ENCODE measurements at places on chromosomes 1 and 21. TPM values are rescaled to one million over a fixed set of nuclear protein-coding genes. Genes with fewer than 3 reads are reported as not detected.
A peak's percentile ranks its signal among the peaks of the same experiment; 100 is the strongest.

DNA sequence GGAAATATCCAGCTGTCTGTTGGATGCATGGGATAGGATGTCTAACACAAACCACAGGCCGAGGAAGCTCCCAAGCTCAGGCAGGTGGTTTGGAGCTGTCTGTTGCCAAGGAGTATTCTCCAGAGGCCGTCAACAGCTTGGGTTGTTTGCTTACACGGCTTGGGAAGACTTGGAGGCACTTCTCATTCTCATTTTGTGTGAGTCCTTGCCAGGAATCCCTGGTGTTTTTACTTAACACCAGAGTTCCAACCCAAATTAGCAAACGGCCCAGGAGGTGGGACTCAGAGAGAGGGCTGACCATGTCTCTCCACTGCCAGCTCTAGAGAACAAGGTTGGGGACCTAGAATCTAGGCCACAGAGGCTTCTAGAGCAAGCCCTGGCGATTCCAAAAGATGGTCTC lies 72.7 kb upstream of the FAM20B start:
- DNase-seq: no peak

DNA sequence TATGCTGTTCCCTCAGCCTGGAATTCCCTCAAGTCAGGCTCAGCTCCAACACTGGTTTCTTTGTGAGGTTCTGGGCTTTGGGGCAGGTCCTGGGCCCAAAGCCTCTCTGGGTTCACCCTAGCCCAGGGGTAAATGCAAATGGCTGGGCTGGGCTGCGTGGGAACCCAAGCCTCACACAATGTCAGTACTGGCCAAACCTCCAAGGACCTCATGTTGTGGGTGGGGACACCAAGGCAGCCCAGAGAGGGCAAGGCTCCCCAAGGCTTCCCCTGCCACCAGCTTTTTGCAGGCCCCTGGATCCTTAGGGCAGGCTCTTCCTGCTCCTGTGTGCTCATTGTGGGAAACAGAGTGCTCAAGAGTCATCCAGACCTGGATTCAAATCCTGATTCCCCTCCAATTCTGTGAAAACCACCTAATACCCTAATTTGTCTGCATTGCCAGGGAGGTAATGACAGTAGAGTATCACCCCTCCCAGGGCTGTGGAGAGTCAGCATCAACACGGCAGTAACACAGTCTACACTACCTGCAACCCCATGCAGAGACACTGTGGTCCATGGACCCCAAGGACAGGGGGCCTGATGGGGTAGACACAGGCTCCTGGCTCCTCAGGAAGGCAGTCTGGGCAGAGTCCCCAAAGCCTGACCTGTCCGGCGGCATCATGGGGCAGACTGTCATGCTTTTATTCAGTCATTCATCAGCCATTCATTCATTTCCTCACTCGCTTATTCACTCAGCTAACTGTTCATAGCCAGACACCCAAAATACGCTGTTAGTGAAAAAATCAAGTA lies 85.7 kb downstream of the DMRTB1 start:
- no peak for DNase-seq

Gene OR2AK2
- polyA plus RNA-seq: not detected

- no peak for DNase-seq
These were observed 160.5 kb downstream of the PDE4B start for GRCh38 chr1:65953170-65953569.

Gene TSSK3
- 1.2 TPM for polyA plus RNA-seq

DNA sequence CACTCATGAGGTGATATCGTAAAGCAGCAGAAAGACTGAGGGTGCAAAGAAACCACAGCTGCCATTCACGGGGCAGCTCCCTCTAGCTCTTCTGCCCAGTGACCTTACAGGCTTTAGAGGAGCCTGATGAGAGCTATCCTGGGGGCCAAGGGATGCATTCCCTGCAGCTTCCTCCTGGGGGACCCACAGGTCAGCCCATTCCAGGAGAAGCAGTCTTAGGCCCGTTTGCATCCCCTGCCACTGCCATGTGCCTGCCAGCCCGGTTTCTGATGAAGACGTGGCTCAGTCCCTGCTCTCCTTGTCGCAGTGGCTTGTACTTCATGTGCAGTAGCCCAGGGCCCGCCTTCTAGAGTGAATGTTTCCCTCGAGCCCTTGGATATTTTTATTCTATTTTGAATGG lies 22.8 kb downstream of the ATP5PO start:
- DNase-seq: peak; percentile 66

GRCh38 chr1:44806025-44806703 lies 987 bp downstream of the DYNLT4 start:
- no peak for DNase-seq

DNA sequence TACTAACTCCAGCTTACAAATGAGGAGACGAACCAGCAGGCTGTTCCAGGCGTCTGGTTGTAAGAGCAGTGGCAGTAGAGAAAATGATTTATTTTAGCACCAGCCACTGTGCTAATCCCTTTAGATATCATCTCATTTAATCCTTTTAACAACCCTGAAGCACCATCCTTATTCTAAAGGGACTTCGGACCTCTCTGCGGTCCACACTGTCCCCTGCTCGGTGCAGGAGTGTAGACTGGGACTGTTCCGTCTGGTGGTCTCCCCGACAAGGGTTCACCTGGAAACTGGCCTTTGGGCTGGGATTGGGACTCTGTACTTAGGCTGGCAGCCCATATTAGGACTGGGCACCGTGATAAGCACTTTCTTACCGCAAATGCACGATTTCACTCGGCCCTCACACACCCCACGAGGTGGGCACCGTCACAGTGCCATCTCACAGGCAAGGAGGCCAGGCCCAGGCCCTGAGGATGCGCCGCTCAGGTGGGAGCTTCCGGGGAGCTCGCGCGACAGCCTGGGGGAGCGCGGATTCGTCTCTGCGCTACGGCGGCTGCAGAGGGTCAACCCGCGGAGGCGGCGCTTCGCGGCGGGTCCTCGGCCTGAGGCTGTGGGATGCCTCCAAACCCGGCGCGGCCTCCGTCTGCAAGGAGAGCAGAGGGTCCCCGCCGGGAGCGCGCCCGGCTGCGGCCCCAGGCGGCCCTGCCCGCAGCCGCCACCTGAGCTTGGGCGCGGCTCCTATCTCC lies 45.2 kb downstream of the ATP1A1 start:
- DNase-seq: peak; percentile 53

GRCh38 chr21:35900539-35900938 lies 159.8 kb downstream of the SETD4 start:
- no peak for DNase-seq

- no peak for DNase-seq
These were observed 12.4 kb upstream of the PRPF38B start for GRCh38 chr1:108679586-108680213.

Gene OR2T29
- not detected for polyA plus RNA-seq

GRCh38 chr1:243748706-243749283 lies 101.2 kb downstream of the AKT3 start:
- DNase-seq: no peak

GRCh38 chr1:235648954-235649367 lies 623 bp downstream of the GNG4 start:
- DNase-seq: no peak

- no peak for DNase-seq
These were observed 3.7 kb downstream of the PEAR1 start for GRCh38 chr1:156897078-156897825.

DNA sequence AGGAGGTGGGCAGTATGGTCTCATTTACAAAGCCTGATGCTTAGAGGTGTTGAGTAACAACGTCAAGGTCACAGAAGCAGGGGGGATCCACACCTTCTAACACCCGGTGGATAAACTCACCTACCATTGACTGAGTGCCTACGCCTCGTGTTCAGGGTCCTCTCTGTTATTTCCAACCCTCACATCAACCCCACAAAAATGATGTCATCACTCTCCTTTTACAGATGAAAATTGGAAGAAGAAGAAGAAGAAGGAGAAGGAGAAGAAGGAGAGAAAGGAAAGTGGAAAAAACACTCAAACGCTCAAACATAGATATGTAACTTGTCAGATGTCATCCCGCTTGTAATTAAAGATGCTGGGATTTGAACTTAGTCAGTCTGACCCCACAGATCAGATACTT lies 653 bp upstream of the KCNN3 start:
- DNase-seq: no peak

- DNase-seq: no peak
These were observed 29.9 kb downstream of the ACTN2 start for GRCh38 chr1:236716160-236716559.

- DNase-seq: no peak
These were observed 128.0 kb upstream of the ADGRL2 start for GRCh38 chr1:81672766-81673165.

Gene RBP7
- polyA plus RNA-seq: 2.7 TPM

Gene CD1C
- 0.06 TPM for polyA plus RNA-seq

- no peak for DNase-seq
These were observed 806 bp downstream of the DDOST start for GRCh38 chr1:20660363-20660762.

GRCh38 chr21:34688145-34688544 lies 19.4 kb downstream of the CLIC6 start:
- no peak for DNase-seq

DNA sequence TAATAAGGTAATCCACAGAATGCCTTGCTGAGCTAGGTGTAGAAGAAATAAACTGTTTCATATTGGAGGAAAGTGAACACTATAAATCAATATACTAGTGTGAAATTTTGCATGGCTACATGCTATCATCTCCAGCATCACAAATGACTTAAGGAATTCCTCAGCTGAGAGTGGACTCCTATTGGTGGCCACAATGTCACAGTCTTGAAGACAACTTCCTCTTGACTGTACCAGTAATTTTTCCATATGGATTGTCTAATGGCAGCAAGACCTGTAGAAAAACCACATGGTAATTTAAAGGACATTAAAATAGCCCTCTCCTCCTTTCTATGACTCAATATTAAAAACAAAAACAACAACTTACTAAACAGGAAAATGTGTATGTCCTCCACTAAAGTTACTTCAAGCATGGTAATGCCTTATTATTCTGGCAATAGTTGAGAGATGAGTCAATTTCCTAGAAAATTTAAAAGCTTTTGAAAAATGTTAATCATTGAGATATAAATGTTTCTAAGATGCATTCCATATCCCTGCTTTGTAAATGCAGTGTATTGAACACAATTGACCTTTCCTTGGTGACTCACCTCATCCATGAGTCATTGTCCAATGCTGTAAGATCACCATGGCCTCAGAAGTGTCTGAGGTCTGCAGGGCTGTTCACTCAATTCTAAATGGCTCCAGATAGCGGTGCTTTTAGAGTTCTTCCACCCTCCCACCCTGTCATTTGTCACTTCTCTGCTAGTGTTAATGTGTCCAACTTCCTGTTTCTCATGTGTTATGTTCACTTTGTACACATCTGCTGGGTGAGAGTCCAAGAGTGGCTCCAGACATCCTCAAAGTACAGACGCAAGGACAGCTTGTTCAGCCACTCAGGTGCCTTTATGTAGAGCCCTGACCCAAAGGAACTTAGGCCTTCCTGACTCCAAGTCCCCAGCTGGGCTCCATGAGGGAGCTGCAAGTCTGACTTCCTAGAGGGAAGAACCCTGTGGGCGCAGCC lies 32.8 kb upstream of the DNASE2B start:
- DNase-seq: no peak

GRCh38 chr1:243281672-243282071 lies 25.8 kb downstream of the SDCCAG8 start:
- DNase-seq: no peak

GRCh38 chr21:46145840-46146691 lies 9.3 kb downstream of the FTCD start:
- no peak for DNase-seq

DNA sequence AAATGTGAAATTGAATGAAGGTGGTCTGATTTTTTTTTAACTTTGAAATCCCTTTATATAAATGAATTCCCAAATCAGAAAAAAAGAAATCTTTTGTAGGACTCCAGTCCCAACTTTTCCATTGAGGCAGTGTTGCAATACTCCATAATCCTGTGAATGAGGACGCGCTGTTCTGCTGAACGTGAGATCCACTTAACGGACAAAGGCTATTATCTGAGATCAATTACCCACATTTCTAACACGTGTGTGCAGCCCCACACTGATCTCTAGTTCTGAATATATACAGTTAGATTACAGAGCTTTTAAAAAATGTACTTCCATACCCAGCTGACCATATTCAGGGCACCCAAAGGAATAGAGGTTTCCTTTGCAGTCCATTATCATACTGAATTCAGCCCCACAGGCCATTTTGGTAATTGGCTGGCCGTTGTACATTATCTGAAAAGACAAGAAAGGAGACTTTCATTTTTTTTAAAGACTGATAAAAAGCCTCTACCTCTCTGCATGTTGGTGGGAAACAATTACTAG lies 19.0 kb downstream of the RCC2 start:
- no peak for DNase-seq

Gene CRP
- not detected for polyA plus RNA-seq

Gene NBPF6
- polyA plus RNA-seq: not detected

GRCh38 chr21:15446223-15446622 lies 283.6 kb upstream of the USP25 start:
- no peak for DNase-seq

DNA sequence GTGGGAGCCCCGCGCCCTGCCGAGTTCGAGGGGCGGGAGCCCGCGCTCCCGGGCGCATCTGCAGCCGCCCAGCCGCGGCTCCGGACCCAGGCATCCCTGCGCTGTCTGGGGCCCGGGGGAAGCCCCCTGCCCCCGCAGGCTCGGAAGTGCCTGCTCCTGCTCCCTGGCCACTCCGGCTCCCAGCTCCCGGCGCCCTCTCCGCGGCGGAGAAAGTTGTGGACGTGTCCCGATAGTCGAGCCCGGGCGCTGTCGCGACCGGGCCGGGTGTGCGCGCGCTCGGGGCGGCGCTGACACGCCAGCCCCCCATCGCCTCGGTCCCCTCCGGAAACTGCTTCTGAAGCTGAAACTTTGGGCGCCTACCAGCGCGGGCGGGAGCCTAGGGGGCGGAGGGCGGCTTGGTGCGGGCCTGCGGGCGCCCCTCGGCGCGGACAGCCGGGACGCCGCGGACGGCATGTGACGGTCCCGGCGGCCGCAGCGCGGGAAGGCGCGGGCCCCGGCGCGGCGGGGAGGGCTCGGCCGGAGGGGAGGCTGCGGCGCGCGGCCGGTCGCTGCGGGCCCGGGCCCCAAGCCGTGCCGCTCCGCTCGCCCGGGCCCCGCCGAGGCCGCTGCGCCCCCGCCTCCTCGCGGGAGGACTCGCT lies 515 bp downstream of the MAN1C1 start:
- no peak for DNase-seq

Gene KRTAP10-3
- polyA plus RNA-seq: 0.16 TPM

Gene CACNA1S
- polyA plus RNA-seq: 0.06 TPM

Gene LAMC2
- polyA plus RNA-seq: 5.2 TPM

Gene TEDDM1
- not detected for polyA plus RNA-seq

Gene RPS27
- 3,155 TPM for polyA plus RNA-seq

DNA sequence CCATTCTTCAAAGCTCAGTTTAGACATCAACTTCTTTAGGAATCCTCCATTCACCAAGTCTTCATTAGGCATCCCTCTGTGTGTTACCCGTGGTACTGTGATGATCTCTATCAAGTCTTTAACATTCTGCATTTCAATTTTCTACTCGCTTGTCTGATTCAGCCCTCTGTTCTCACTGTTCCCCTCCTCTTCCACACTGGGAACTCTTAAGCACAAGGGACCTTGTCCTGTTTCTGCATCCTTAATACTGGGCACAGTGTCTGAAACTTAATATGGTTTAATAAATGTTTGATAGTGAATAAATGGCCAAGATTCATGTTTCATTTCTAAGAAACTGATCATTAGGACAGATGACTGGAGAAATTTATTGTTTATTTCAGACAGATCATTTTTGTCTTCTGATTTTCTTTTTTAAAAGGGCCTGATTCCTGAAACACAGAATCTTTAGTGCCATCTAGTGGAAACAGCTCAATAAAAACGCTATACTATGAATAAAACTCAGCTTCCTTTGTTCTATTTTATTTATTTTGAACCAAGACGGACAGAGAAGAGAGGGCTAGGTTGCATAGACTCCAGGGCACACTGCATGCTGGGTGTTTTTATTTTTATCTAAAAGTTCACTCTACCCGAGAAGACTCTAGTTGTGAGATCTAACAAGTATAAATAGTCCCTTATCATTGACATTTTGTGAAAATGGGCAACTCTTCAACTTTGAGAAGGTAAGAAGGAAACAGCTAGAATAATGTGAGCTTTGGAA lies 7.0 kb upstream of the TRIM45 start:
- DNase-seq: no peak

Gene ZNF648
- 0.64 TPM for polyA plus RNA-seq

Data from H1 (cell line).